ENCODE measurements at places on chromosomes 4 and X.

DNA sequence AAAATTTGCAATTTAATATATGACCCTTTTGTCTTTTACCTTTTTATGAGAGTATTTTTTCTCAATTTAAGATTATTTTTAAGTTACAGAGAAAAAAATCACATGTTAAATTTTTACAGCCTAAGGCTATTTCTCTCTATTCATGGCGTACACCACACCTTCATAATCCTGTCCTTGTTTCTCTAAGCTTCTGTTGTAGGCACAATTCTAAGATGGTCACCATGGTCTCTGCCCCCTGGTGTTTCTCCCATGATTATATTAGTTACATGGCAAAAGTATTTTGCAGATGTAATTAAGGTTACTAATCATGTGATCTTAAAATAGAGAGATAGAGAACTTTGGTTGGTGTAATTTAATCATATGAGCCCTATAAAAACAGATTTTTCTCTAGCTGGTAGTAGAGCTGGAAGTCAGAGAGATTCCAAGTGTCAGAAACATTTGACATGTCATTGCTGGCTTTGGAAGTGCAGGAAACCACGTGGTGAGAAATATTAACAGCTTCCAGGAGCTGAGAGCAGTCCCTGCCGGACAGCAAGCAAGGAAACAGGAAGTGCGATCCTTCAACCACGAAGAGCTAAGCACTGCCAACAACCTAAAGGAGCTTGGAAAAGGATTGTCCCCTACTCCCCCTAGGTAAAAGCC is 89.8 kb downstream of the EIF4E start:
- DNase-seq, result no peak

- no peak for DNase-seq
Measured at GRCh38 chr4:139243448-139244365, 36.3 kb downstream of the MGARP start.

DNA sequence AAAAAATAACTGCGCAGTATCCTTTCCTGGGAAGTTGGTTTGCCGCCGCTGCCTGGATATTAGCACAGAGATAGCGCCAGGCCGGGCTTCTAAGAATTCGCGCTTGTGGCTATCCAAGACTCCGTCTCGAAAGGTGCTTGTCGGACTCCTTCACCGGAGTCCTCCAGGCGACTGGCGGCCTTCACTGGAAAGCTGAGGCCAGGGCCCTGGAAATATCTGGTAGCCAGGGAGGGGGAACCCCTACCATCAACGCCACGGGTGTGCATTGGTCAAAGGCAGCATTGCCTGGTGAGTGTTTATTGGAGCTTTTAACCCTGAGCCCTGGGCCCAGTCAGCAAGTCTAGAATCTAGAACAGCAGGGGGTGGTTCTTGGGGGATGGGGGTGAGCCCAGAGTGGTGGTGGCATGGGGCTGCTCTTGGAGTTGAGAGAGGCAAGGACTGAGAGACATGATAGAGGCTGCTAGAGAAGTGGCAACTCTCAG is 577 bp upstream of the PIM2 start:
- DNase-seq, result no peak

DNA sequence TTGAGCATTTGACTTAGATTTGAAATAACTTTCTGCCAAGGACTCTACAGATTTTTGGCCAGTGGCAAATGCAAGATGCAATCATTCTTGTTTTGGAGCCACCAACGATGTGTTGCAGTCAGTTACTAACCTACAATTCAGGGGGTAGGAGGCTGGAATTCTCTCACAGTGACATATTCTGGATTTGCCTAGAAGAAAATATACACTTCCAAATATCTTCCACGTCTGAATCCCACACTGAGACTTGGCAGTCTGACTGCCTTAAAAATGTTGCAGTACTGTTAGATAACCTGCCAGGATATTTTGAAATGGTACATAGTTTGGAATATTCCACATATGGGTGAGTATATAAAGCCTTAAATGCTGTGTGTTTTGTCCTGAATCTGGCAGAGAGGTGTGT is 27.6 kb upstream of the AGTR2 start:
- DNase-seq, result no peak

GRCh38 chrX:12570859-12571501 is 220.2 kb upstream of the PRPS2 start:
- no peak for DNase-seq

GRCh38 chrX:140503714-140504351 is 1.0 kb downstream of the SOX3 start:
- DNase-seq, result no peak

DNA sequence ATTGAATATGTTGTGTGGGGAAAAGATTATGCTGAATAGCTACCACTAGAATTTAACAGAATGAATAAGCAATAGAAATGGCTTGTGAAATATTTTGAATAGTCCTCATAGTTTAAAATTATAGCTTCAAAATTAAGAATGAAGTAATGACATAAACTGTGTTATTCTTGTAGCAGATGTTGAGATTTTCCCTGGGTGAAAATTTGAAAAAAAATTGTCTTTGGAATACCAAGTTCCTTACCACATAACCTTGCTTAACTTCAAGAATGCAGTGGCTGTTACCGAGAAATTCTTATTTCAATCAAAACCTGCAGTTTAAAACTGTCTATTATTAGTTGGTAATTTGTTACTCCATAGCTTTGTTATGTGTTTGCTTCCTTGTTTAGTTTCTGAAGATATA is 1268.6 kb downstream of the RAPGEF2 start:
- DNase-seq, result no peak

DNA sequence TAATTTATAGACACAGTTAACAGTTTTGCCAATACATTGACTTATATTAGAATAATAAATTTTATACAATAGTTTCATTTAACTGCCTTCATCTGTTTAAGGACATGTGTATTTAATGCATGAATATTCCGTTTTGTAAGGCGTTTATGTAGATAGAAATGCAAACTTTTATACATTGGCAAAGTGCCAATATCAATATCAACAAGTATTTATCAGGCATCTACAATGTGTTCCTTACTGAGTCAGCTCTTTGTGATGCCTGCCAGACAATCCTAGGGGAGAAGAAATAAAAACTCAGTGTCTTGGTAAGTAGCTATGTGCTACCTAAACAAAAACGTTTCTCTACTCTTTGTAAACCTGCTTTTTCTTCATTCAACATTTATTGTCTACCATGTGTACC is 1142.2 kb downstream of the C4orf33 start:
- no peak for DNase-seq

GRCh38 chr4:39636531-39637184 is 2.0 kb downstream of the SMIM14 start:
- no peak for DNase-seq

DNA sequence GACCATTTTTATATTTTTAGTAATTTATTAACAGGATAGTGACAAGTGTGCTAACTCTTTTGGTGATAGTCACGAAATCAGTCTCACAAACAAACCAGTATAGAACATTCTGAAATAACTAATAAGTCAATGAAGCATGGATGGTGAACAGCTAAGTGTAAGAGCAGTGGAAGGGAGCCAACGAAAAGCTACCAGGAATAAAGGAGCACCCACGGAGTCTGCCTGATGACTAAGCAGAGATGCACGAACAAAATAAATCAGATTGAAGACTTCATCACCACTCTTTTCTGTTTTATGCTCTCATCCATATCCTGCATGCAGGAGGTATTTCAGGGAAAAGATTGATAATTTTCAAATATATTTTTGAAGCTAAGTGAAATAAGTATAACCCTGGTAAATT is 891.1 kb upstream of the HS3ST1 start:
- DNase-seq, result no peak

GRCh38 chrX:87808576-87809243 is 291.1 kb downstream of the KLHL4 start:
- no peak for DNase-seq
